ENCODE measurements at places on chromosomes 11 and 22.
A peak's percentile ranks its signal among the peaks of the same experiment; 100 is the strongest.

DNA sequence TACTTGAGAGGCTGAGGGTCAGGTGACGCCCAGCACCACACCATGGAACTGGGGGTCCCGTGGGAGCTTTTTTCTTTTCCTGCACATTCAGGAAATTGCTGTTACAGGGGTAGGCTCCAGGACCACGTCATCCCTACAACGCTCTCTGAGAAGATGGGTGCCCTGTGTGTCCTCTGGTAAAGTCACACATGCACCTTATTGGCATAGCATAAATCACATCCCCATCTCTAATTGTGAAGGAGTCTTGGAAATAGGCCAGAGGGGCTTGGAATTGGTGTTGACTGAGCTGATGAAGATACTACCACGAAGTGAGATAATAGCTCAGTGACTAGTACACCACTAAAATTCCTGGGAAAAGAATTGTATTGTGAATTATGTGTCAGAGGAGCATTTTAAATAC, 57.6 kb downstream of the TNRC6B start:
- no peak for DNase-seq

DNA sequence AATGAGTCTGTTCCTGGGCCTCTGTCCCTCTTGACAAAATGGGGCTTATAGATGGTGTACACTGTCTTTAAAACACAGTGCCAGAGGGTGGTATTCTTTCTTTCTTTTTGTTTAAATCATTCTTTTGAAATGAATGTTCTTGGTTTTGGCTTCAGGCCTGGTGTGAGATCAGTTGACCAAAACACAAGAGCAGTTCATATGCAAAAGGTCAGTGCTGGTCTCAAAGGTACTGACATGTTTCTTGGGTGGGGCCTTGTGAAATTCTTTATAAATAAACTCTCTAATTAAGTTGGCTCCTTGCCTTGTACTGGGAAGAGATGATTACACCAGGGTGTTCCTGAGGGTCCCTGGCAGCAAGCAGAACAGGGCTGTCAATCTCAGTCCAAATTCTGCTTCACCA, 110.0 kb downstream of the FBXO7 start:
- DNase-seq: no peak

DNA sequence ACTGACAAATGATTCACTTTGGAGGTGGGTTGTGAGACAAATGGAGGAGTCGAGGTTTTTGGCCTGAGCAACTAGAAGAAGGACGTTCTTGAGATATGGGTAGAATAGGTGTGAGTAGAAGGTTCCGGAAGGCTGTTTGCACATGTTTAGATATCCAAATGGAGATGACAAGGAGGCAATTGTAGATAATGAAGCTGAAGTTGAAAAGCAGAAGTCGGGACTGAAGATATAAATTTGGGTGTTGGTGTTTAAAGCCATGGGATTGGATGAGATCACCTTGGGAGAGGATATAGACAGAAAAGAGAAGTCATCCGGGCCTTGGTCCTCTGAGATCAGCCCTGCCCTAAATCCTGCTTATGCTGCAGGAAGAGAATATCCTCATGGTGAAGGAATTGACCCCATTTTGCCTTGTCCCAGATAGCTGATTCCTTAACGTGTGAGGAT, 75.5 kb upstream of the CD44 start:
- no peak for DNase-seq

DNA sequence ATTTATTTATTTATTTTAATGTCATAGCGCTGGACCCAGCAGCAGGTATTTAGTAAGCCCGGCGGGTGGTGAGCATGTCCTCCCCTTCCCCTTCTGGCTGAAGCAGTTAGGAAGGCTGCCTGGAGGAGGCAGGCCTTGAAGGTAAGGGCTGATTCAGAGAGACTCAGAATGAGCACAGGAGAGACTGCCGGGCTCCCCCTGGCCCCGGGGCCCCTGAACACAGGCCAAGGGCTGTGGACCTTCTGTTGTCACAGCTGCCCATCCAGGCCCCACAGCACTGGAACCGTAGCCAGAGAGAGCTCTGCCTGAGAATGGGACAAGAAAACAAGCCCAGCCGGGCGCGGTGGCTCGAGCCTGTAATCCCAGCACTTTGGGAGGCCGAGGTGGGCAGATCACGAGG, 52.8 kb downstream of the KCNJ4 start:
- no peak for DNase-seq

- no peak for DNase-seq
These were observed 19.4 kb downstream of the NELL1 start for GRCh38 chr11:20688761-20689160.

GRCh38 chr11:133693110-133693509, 152.2 kb downstream of the SPATA19 start:
- no peak for DNase-seq

- DNase-seq: no peak
These were observed 2.6 kb downstream of the LIPT2 start for GRCh38 chr11:74490941-74491340.

- peak; percentile 63 for DNase-seq
These were observed 43.2 kb downstream of the NEU3 start for GRCh38 chr11:75031771-75032549.

- DNase-seq: no peak
These were observed 12.4 kb upstream of the DSCAML1 start for GRCh38 chr11:117809236-117810055.

DNA sequence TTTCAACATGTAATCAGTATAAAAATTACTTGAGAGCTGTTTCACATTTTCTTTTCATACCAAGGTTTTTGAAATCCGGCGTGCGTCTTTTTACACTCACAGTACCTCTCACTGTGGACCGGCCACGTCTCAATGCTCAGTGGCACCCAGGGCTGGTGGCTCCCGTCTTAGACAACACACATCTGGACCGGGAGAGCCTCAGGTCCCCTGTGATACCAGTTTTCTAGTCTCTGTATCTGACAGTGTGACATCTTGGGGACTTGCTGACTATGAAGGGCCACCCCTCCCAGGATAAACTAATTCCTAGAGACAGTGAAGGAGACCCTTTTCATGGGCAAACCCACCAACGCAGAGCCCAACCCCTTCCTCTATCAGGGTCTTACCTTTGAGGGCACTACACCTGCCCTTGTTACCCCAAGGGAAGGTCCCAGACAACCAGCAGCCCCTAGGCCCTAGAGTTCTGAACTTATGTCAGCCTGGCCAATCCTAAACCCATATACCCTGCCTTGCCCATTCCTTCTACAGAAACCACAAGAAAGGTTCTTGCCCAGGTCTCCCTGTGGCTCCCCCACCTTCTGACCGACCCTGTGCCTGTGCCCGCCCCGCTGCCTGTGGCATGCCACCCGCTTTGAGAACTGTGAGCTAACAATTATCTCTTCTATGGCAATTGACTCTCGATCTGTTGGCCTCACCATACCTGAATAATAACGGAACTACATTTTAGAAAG, 6.1 kb upstream of the ASCL2 start:
- no peak for DNase-seq

GRCh38 chr11:105829084-105829483, 193.0 kb downstream of the MSANTD4 start:
- no peak for DNase-seq

DNA sequence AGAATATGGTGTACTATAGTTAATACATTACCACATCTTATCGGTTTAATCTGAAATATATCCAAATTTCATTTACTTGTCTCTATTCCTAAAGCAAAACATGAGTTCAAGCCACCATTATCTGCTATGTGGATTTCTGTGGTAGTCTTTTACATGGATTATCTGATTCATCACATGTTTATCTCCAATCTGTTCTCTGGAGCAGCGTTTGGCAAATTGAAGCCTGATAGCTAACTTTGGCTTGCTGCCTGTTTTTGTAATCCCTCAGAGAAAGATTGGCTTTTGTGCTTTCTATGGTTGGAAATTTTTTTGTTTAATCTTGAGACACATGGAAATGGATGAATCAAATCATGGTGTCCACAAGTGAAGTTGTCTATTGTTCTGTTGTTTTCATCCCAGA, 274.3 kb downstream of the JRKL start:
- no peak for DNase-seq

DNA sequence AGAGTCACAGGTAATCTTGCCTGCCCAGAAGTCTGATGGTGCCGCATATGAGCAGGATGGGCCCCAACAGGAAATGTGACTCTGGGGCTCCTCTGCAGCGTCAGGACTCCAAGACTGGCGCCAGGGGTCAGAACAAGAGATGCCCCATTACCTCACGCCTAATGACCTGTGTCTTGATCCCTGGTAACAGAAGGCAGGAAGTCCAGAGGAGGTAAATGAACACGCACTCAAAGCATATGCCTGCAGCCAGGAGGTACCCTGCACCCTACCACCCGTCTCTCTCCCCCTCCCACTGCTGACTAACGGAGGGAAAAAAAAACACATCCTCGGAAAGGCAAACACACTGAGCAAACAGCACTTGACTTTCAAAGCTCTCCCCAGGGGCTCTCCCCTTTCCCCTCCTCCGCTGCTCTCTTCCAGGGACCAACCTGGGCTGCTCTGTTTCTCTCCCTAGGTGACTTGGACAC, 37.3 kb downstream of the ABCC8 start:
- DNase-seq: no peak

- DNase-seq: no peak
These were observed 573.9 kb upstream of the KIRREL3 start for GRCh38 chr11:127574478-127574877.

DNA sequence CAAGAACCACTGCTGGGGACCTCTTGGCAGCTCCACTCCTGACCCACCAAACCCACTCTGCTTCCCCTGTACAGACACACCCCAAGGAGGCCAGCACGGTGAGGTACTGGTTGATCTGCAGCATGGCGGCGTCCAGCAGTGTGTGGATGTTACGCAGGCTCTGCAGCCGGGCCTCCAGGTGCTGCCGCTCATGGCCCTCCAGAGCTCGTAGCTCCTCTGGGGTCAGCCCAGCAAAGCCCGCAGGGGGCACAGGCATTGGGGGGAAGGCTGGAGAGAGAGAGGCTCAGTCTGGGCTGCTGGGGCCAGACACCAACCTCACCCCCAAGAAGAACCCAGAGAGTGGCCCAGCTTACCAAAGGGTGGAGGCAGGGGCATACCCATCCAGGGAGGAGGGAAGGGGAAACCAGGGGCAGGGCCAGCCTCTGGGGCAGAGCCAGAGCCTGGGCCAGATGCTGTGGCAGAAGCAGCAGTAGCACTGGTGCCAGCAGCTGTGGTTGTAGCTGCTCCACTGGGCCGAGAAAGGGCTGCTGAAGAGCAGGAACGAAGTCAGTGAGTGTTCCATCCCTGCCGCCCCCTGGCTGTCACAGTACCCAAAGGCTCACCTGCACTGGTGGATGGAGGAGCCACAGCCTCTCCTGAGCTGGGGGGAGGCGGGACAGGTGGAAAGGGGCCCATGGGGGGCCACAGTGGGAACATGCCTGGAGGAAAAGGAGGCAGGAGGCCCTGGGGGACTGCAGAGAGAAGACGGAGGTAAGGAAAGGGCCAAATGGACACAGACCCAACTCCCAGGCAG, 4.5 kb downstream of the SYVN1 start:
- no peak for DNase-seq

- no peak for DNase-seq
These were observed 7.8 kb upstream of the KDM2A start for GRCh38 chr11:67111261-67111660.

DNA sequence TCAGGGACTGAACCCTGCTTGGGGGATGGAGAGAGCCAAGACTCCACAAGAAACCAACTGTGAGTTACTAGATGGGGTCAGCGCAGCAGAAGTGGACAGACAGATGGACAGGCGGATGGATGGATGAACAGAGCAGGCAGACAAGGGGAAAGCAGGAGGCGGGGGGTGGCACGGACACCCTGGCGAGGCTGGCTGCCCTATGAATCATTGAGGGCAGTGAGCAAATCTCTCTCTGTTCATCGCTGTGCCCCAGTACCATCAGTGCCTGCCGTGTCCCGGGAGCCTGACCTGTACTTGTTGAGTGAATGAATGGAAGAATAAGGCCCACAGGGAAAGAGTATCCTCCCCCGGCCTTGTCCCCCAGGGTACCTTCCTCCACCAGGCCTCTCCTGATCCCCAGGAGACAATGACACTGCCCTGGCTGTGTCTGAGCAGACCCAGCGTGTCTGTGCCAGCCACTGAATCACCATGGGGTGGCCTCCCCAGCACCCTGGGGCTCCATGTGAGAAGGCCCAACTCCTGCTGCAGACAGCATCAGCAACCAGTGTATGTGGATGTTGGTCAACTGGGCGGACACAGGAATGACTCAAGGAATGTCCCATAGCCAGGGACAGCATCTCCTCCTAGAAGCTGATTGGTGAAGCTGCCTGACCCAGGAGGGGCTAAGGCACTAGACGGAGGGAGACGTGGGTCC, 5.1 kb upstream of the KLHL35 start:
- no peak for DNase-seq

- no peak for DNase-seq
These were observed 53.5 kb downstream of the MYH9 start for GRCh38 chr22:36334081-36334820.

DNA sequence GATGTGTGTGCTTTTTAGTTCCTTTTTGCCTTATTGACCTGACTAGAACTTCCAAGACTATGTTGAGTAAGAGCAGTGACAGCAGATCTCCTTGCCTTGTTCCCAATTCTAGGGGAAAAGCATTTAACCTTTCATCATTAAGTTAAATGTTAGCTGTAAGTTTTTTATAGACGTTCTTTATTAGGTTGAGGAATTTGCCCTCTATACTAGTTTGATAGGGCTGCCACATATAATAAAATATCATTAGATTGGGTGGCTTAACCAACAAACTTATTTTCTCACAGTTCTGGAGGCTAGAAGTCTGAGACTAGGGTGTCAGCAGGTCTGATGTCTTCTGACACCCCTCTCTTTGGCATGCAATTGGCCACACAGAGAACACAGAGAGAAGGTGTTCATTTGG, 32.6 kb upstream of the B3GNT6 start:
- no peak for DNase-seq

- DNase-seq: no peak
These were observed 154.3 kb upstream of the B3GAT1 start for GRCh38 chr11:134566311-134566710.

DNA sequence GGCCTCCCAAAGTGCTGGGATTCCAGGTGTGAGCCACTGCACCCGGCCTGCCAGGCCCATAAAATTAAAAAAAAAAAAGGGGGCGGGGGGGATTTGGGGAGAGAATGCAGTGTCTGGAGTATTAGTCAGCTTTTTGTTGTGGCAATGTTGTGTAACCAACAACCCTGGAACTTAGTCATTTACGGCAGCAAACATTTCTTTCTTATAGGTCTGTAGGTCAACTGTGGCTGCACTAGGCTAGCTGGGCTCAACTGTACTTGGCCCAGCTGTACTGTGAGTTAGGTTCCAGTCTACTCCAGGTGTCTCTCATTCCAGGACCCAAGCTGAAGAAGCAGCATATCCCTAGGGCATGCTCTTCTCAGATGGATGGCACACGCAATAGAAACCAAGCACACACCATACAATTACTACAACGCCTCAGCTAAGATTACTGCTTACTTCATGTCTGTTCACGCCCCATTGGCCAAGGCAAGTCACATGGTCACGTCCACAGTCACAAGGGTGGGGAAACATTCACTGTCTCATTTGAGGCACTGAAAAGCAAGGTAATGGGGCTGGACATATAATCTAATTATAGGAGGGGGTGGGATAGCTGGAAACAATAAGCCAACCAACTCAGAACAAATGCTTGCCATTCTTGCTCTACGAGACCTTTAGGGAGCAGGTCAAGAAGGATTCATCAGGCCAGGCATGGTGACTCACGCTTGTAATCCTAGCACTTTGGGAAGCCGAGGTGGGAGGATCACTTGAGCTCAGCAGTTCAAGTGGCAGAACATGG, 10.4 kb upstream of the SPINDOC start:
- DNase-seq: no peak

Measured in activated CD4-positive, CD25-positive, alpha-beta regulatory T cell treated with anti-CD3 and anti-CD28 coated beads, Interleukin-2, amount 50 U/mL, for 72 hours (primary cell).